ENCODE measurements at places on chromosomes 5 and 9.

DNA sequence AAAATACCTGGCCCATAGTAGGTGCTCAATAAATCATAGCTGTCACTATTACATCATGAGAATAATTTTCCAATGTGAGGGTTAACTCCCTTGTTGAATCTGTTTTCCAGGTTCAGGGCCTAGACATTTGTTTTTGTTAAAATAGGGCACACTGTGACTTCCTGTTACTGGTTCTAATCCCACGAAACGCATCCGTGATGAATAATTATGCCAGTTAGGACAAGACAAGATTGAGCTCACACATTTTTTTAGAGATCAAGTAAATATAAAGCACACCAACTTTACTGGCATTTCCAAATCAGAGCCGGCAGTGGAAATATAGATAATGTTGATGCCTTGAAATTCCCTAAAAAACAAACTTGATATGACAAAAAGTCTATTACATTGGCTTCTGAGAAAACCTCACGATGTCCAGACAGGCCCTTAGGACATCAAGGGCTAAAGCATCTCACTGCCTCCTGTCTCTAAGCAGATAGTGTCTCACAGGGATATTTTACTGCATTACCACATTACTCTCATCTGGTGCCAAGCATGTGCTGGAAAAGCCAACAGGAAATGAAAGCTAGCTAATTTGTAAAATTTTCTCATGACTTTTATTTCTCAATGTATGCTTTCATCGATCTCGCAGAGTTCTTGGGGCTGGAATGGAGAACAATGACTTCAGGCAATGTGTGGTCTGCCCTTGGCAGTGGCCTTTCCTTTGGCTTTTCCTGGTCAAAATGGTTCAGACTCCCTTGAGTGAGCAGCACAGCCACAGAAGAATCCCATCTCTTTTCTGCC lies 414.3 kb upstream of the PAPPA start:
- DNase-seq: no peak

DNA sequence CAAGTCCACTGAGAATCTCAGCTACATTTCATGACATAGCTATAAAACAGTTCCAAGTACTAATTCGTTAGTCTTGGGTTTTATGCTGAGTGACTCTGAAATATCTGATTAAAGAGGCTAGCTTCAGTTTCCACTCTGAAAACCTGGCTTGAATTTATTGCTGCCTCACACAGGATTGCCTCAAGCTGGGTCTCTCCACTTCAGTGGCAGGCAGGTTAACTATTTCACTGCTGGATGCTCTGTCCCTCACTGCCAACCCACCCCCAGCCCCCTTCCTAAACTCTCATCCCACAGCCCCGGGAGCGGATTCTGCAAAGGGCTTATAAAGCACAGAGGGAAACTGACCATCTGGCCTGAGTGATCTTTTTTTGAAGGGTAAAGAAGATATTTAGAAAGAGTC lies 318.3 kb downstream of the MLLT3 start:
- no peak for DNase-seq

DNA sequence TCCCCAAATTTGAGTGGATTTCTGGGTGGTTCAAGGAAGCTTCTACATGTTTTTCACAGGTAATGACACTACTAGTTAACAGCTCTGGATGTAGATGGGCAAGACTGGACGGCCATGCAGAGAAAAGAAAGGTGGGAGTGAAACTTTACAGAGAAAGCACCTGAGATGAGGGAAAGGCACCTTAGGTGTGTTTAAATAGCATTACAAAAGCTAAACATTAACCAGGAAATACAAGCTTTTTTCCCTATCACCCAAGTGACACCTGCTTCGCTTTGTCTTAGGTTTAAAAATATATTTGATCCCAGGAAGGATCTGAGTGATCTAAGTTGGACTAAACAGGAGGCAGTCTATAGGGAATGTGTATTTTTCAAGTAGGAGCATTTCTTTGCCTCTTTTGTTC lies 8.3 kb downstream of the C9orf152 start:
- no peak for DNase-seq

DNA sequence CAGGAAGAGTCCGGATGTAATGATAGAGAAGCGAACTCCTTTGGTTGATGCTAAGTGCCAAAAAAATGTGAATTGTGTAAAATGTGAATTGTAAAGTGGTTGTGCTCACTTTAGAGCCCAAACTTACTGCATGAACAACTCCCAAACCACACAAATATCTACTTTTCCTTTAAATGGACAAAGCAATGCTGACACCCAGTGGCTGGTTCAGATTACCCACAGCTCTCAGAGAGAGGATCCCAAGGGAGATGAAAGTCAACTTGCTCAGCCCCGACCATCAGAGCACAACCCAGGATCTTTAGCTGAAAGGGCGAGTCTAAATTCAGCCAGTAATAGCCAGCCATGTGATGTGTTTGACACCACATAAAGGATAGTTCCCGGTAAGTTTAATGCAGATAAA lies 133.7 kb downstream of the NMUR2 start:
- DNase-seq: no peak

- DNase-seq: no peak
Observed at GRCh38 chr9:88143179-88143578, 4.9 kb upstream of the SPATA31C2 start.

DNA sequence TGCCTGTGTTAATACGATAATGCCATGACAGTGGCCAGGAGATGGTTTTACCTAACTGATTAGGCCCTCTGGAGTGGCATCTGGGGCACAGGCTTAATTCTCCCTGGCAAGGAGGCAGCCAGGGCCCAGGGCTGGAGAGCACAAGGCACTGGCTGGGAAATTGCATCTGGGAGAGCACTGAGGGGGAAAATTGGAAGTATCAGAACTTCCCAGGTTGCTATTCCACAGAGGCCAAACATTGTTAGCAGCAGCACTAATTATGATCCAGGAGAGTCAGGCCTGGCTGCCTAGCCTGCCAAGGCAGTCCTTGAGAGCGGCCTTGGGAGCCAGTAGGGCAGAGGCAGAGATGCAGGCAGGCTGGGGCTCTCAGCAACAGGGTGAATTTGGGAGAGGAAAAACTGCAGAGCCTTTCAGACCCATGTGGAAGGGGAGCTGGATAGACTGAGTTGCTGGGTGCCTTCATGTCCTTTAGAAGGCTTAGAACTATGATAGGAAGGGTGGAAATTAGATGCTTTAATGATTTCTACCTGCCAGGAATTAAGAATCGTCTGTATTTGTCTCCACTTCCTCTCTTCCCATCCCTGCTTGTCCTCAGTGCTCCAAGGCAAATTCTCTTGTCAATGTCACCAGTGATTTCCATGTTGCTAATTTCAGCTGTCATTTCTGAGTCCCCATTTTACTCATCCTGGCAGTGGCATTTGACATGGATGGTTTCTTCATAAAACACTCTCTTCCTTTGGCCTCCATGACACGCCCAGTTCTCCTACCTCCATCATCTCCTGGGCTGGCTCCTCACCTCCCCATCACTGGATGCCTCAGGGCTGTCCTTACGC lies 56.1 kb upstream of the HSPA9 start:
- DNase-seq: no peak

GRCh38 chr5:124444147-124444775 lies 302.2 kb downstream of the ZNF608 start:
- DNase-seq: no peak

DNA sequence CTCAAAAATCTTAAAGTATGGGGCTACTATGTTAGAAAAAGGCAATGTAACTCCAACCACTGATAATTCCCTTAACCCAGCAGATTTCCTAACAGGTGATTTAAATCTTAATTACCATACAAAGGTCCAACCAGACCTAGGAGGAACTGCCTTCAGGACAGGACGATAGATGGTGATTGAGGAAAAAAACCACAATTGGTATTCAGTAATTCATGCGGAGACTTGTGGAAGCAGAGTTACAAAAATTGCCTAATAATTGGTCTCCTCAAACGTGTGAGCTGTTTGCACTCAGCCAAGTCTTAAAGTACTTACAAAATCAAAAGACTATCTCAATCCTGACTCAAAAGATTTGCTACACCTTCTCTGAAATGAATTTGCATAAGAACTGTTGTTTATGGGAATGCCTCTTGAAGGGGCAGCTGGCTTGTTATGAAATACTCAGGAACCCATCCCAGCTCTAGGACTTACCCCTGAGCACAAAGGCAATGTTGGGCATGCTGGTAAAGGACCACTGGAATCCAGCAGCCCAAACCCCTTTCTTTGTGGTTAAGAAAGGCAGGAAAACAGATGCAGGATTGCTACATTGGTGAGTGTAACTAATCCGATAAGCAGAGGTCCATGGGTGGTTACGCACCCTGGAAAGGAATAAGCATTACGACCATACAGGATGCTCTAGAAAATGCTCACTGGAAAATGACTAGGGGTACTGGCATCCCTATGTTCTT lies 26.7 kb upstream of the EPB41L4A start:
- no peak for DNase-seq

DNA sequence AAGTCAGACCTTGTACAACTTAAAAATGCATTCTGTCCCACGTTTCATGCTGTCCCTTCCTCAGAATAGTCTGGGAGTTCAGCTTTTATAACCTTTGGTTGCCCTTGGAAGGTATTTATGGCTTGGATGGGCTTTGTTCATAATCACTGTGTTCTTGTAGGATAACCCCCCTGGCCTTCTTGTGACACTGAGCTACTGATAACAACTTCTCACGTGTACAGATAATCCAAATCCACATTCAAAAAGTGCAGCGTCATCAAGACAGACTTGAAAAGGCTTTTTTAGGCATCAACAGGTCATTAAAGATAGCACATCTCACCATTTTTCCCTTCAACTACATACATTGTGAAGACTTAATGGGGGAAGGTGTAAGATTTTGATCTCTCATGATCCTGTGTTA lies 42.0 kb downstream of the SLC1A3 start:
- DNase-seq: no peak

- DNase-seq: no peak
Observed at GRCh38 chr9:96033896-96034295, 158.4 kb downstream of the ERCC6L2 start.

GRCh38 chr9:68603371-68603770 lies 62.7 kb upstream of the TMEM252 start:
- no peak for DNase-seq

DNA sequence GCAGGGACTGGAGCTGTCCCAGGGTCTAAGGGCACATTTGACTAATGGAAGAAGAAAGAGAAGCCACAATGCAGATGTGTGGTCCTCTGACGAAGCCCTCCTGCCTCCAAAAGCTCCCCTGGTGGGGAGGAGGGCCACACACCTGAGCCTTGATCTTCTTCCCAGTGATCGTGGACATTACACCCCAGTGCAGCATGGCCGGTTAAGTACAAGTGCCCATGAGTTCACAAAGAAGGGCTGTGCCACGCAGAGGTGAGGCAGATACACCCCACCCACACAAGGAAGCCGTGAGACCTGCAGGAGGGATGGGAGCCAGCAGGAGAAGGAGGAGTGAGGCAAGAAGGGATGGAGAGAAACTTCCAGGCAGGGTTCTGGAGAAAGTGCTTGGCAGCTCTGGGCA lies 199.0 kb upstream of the MVB12B start:
- no peak for DNase-seq

DNA sequence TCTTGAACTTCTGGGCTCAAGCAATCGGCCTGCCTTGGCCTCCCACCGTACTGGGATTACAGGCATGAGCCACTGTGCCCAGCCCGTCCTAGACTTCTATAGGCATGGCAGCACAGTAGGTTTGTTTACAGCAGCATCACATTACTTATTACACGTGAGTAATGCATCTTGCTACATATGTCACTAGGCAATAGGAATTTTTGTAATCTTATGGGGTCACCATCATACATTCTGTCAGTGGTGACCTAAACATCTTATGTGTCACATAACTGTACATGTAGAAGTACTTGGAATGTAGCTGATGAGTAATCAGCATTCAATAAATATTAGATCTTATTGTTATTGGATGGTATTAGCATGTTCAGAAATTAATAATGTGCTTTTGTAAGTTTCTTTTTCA lies 22.9 kb upstream of the ABCA1 start:
- no peak for DNase-seq

DNA sequence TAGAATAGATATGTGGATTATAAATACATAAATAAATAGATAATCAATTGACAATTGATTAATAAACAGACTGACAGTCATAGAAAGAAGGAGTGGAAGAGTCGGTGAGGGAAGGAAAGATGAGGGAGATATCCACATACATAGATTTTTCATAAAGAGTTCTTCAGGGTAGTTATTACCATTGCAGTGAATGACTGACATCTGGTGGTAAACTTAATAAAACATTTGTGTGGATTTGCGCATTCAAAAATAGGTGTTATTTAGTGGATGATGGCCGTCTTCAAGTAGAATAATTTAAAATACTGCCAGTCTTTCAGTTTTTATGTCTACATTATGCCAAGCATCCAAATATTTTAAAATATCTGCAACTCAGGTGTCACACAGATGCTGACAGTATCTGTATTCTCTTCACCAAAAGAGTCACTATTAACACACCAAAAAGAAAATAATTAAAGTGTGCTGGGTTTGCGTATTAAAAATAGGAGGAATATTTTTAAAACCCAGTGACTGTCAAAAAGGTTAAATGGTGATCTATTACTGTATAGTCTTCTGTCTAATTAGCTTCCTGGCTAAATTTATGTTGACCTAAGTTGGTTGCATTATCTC lies 78.8 kb downstream of the GIN1 start:
- DNase-seq: no peak

- no peak for DNase-seq
Observed at GRCh38 chr9:137226338-137227053, 806 bp upstream of the RNF224 start.

DNA sequence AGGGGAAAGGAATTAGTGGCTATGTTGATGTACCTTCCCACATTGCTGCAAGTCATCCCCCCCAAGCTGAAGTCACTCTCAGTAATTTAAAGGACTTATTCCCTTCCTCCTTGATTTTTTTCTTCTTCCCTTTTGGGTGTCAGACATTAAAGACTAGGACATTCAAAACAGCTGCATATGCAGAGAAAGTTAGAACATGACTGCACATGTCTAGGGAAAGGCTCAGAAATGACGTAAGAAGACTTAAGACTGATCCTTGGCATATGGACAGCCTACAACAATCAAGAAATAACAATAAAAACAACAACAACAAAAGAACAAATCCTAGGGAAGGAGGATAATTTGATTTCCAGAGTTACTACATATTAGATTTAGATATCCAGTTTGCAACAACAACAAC lies 997.5 kb downstream of the TLE4 start:
- no peak for DNase-seq

GRCh38 chr5:90418214-90418613 lies 8.7 kb upstream of the CETN3 start:
- no peak for DNase-seq

- DNase-seq: no peak
Observed at GRCh38 chr5:144369006-144369405, 198.3 kb downstream of the KCTD16 start.

GRCh38 chr9:12737871-12738270 lies 36.9 kb upstream of the LURAP1L start:
- DNase-seq: no peak

DNA sequence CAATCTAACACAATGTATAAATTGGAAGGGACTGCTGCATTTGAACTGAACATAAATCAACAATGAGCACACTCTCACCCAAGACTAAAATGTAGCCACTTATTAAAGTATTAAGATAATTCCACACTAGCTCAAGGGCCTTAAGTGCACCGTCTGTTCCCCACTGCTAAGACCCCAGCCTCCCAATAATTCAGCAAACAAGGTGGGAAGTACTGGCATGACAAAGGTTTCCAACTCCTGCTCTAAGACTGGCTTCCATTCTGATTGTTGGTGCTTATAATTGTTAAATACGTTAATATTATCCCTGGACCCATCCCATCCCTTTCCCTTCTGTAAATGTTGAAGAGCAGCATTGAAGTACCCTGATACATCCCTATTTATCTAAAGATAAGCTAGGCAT lies 636.7 kb downstream of the NR2F1-AS1 start:
- no peak for DNase-seq

- no peak for DNase-seq
Observed at GRCh38 chr5:25641124-25641523, 996.3 kb upstream of the CDH10 start.

- no peak for DNase-seq
Observed at GRCh38 chr5:51968756-51969155, 585.5 kb downstream of the ISL1 start.

Data from GF-D8 (cell line).